SHP77 (cell line): ENCODE measurements at places on chromosomes 16 and 17.

- no peak for DNase-seq
These were observed 4.2 kb upstream of the ARHGAP27 start for GRCh38 chr17:45436625-45437464.

GRCh38 chr16:59500601-59501000 lies 766.5 kb upstream of the GOT2 start:
- no peak for DNase-seq

DNA sequence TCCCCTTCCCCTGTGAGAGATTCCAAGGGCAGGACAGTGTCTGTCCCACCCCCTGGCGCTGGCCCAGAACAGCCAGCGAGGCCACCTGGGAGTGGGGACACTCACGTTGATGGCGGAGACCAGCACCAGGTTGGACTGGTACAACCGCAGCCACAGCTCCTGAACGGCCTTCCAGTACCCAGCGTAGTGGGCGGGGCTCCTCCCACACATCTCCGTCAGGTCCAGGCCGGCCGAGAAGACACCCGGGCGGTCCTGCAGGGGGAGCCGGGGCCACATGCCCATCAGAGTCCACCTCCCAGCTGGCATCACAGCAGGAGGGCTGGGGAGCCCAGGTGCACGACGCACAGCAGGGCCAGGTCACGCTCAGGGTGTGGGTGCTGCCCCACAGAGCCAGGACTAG lies 7.1 kb downstream of the ECI1 start:
- DNase-seq = no peak

- DNase-seq = no peak
These were observed 44.0 kb downstream of the PAFAH1B1 start for GRCh38 chr17:2637422-2637821.

DNA sequence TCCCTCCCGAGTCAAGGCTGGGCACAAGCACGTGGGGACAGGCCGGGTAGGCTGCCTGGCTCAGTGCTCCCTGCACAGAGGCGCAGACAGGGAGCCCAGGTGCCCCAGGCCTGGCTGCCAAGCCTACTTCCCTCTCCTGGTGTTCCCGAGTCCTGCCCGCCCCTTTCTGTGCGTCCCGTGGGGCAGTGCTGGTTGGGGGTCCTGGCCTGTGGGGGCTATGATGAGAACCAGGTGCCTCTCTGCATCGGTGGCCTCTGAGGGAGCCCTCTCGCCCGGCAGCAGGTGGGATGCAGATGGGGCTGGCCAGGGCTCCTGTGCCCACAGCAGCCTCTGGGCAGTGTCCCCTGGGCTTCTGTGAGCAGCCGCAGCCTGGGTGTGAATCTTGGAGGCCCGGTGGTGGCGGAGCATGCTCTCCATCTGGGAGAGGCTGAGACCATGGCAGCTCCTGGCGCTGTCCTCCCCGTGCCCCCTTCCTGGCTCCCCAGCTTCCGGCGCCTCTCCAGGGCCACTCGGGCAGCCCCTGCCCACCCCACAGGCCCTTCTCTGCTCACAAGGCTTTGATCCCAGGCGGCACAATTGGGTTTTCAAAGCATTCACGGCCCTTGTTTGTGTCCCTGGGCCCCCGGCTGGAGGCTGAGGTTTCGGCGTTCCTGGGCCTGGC lies 7.2 kb downstream of the CENPX start:
- DNase-seq = no peak

DNA sequence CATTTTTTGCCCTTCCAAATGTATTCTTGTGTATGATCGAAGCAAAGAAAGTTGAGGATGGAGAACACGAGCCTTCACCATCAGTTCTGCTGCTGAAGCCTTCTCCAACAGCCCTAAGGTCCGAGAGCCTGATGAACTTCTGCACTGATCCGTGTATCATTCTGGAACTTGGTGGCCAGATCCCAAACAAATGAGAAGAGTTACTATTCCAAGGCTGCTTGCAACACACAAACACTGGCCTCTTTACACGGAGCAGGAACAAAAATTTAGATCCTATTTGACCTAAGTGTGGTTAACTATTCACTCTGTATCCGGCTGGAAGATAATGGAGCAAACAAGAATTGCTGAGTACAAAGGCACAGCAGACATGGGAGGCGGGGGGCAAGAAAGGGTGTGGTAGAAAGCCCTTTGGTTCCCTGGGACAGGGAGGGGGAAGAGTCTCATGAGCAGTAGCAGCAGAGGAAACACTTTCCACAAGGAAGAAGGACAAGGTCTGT lies 282.9 kb downstream of the SOX9 start:
- no peak for DNase-seq

GRCh38 chr17:5665164-5665563 lies 80.9 kb upstream of the NLRP1 start:
- DNase-seq = no peak
